Retina (tissue), 1 donor: ENCODE measurements at places on chromosomes 4 and X.

DNA sequence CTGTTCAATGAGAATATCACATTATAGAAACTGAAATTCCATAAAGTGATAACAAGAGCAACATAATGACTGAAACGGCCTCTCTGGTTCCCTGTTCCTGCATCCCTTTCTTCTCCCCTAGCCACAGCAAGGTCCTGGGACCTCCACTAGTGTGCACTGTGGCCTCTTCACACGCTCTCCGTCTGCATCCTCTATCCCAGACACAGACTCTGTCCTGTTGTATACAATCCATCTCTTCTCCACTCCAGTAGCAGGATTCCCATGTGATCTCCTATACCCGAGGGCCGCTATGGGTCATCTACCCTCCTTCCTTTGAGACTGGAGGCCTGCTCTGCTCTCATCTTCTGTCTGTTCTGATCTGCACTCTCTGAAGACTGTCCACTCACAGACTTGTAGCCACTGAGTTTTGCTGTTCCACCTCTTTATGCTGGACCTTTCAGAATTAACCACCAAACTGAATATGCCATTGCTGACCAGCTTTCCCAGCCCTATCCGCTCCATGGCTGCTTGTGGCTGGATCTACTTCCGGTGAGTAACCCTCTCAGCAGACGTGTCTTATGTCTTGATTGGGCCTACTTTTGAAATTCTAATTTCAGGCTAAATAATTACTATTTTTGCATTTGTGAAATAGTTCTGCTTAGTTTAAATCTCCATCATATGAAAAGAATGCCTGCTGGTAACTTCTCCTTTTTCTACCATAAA, 105.1 kb upstream of the NAP1L5 start:
- no peak for DNase-seq

DNA sequence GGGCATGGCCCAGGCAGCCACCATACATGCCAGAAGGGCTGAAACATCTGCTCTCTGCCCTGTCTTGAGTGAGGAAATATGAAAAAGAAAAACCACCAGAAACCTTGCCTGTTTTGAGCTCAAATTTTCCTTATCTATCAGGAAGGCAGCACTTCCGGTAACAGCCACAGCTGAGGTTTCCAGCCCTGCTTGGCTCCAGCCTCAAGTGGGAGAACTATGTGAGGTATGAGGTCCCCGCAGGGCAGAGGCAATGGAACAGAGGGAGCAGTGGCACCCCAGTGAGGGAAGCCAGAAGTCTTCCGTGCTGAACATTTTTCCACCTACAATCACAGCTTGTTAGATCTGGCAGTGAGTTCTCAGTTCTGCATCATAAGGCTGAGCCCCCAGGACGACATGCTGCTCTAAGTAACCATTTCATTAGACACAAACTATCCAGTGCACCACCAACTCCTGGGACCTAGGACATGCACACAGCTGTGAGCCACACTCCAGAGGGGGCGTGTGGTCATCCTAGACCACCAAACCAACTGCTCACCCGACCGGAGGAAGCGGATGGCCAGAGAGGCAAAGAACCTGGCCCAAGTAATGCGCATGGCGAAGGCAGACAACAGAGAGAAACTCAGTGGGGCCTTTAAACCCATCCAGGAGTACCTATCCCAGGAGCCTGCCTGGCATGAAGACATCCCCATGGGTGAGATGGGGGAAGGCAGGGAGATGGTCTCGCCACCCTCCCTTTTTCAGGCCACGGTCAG, 22.6 kb downstream of the WDR1 start:
- DNase-seq: no peak

GRCh38 chr4:142324572-142324971, 521.5 kb downstream of the INPP4B start:
- no peak for DNase-seq

GRCh38 chr4:47954677-47955076, 40.3 kb upstream of the NFXL1 start:
- no peak for DNase-seq

DNA sequence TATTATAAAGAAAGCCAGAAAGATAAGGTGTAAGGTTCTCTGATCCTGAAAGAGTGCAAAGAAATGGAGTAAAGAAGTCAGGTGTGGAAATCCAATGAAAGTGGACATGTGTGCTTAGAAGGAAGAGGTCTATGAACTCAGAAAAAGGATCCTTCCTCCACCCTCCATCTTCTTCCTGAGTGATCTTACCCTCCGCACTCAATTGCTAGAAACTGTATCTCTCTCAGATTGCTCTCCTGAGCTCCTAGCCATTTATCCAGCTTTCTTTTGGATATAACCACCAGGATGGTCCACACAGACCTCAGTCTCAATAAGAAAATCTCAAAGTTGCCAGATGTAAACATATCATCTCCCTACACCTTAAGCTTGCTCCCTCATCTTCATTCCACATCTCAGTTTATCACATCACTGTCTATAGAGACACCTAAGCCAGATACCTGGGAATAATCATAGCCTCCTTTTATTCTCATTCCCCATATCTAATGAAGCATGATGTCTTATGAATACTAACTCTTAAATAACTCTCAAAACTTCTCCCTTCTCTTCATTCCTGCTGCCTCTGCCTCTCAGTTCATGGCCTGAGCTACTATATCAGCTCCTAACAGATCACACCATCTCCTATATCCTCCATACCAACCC, 573 bp downstream of the SERPINA7 start:
- no peak for DNase-seq

- no peak for DNase-seq
Observed at GRCh38 chrX:13778916-13779315, 38.0 kb downstream of the GPM6B start.

- no peak for DNase-seq
Observed at GRCh38 chr4:77827343-77827742, 8.2 kb upstream of the CNOT6L start.

GRCh38 chrX:21384178-21384577, 10.0 kb downstream of the CNKSR2 start:
- no peak for DNase-seq

DNA sequence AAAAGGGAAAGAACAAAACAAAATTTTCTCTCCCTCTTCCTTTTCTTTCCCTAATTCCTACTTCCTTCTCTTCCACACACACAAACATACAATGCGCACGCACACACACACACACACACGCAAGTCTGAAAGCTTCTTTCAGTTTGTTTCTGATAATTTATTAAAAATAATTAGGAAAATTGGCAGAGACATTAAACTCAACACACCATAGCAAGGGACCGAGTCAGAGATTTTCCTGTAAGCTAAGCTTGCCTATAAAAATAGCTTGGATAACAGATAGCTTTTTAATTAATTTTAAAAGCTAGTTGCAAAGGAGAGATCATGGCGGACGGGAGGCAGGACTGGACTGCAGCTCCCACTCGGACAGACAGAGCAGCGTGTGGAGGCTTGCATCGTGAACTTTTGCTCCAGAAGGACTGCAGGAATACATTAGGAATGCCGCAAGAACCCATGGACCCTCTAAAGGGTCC, 92.6 kb upstream of the MAPK10 start:
- DNase-seq: no peak

DNA sequence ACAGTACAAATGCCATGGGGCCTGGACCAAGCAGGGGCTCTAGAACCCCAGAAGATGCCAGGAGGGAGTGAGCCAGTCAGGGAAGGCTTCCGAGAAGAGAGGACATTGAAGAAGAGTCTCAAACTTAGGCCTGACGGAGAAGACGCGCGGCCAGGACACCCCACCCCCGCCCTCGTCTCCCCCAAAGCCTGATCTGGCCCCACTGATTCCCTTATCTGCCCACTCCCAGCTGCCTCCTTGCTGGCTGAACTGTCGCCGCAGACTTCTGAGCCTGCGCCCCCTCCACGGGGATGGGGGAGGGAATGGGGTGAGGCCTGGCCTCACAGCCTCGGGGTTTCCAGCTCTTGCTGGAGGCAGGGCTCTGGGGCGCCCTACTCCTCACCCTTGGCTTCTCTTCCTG, 3.6 kb upstream of the GATA1 start:
- no peak for DNase-seq

DNA sequence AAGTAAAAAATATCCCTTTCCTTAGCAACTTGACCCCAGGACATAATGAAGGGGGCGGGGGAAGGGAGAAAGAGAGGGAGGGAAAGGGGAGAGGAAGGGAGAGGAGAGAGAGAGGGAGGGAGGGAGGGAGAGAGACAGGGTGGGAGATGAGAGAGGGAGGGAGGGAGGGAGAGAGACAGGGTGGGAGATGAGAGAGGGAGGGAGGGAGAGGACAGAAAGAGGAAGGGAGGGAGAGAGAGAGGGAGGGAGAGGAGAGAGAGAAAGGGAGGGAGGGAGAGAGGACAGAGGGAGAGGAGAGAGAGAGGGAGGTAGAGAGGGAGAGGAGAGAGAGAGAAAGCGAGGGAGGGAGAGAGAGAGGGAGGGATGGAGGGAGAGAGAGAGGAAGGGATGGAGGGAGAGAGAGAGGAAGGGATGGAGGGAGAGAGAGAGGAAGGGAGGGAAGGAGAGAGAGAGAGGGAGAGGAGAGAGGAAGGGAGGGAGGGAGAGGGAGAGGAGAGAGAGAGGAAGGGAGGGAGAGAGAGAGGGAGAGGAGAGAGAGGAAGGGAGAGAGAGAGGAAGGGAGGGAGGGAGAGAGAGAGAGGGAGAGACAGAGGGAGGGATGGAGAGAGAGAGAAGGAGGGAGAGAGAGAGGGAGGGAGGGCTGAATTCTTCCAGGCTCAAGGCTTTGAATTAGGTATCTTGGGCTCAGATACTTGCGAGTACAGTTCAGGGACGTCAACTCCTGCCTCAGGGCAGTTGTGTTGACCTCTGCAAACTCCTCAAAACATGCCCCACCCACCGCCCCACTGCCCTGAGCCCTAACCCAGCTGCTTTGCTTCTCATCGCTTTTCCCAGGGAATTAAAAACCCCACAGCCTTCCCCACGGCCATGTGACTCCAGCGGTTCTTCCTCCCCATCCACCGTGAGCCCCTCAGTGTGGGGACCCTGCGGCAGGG, 40.0 kb upstream of the ADRA2C start:
- DNase-seq: peak; percentile 64

- peak; percentile 56 for DNase-seq
Observed at GRCh38 chrX:151695583-151696340, 504 bp downstream of the PRRG3 start.

GRCh38 chrX:44344194-44344593, 722 bp upstream of the EFHC2 start:
- DNase-seq: peak; percentile 35

- no peak for DNase-seq
Observed at GRCh38 chrX:12469296-12469695, 321.9 kb upstream of the PRPS2 start.

DNA sequence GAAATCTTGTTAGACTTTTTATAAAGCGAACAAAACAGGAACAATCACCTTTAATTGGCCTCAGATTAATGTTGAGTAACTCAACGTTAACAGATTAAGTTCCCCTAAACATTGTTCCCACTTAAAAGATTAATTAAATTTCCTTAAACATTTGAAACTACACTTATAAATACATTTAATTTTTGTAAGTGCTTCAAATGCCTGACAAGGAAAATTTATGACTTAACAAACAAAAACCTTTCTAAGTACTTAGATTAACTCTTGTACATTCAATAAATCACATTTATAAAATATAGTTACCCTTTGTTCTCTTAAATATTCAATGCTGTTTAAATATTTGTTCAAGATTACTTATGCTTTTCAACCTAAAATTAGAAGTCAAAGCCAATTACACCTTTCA, 39.4 kb upstream of the OCIAD2 start:
- no peak for DNase-seq

GRCh38 chrX:47446431-47446830, 36.6 kb downstream of the ZNF41 start:
- no peak for DNase-seq

- DNase-seq: no peak
Observed at GRCh38 chrX:139200346-139200745, 330.2 kb upstream of the F9 start.

GRCh38 chrX:154991476-154991875, 31.0 kb downstream of the F8 start:
- no peak for DNase-seq

DNA sequence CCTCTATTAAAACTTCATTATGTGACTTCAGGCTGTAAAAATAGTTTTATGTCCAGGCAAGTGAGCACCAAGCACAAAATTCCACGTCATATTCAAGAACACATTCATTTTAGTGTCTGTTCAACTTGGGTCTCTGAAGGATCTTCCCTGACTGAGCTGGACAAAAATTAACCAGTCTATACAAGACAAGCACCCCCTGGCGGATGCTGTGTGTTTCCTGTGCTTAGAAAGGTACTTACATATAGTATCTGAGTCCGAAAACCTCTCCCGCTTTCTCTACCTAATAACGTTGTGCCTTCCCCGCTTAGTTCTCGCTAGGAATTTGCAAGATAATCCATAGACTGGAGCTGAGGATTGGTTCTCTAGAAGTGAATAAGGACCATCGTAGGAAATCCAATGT, 2214.5 kb upstream of the TENM3 start:
- DNase-seq: no peak

- no peak for DNase-seq
Observed at GRCh38 chr4:18754180-18754579, 732.6 kb upstream of the LCORL start.

- DNase-seq: no peak
Observed at GRCh38 chr4:93788712-93789111, 39.8 kb upstream of the ATOH1 start.

DNA sequence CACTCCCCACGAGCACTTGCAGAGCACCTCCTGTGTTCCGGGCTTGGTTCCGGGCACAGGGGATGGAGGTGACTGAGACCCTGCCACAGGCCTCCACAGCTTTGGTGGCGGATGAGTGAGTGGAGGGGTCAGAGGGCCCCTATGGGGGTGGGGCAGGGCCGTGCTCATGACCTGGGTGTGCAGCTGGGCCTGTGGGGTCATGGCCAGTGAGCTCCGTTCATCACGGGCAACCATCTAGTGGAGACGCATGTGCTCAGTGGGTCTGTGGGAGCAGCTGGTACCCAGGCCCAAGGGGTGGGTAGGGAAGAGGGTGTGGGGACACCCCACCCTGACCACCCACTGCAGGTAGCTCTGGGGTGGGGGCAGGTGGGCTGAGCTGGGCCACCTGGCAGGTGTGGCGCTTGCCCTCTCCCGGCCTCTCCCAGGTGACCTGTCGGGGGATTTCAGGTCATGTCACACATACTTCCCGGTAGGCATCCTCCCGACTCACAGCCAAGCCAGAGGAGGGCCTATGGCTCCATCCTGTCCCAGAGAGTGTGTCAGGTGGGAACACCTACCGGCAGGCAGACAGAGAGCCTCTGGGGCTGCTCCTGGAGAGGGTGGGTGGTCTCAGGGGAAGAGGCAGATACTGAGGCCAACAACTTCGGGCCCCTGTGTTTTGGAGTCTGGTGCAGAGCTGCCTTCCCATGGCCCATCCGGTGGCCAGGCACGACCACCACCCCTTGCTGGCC, 3.6 kb downstream of the PSAPL1 start:
- no peak for DNase-seq

DNA sequence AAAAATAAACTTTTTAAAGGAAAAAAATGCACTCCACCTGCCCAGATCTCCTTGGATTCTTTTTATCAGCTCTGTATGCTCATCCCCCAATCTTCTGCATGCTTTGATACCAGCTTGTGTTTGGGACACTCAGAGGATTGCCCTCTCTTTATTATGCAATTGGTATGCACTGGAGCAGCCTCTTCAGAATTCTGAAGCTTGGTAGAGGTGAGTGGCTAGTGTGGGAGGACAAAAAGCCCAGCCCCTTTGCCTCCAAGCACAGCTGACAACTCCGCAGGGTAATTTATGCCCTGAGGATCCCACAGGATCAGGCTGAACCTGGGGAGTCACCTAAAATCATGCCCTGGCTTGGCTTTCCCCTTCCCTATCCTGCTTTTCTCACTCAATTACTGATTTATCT, 16.7 kb downstream of the IL21 start:
- DNase-seq: no peak
